Activated CD4-positive, alpha-beta T cell treated with anti-CD3 and anti-CD28 coated beads, Interleukin-2, Interleukin-6, amounts not matched to agents 100 ng/mL and 50 ng/mL, durations not matched to agents 16 hours and 8 hours (primary cell): ENCODE measurements at places on chromosomes 1 and 21.
A peak's percentile ranks its signal among the peaks of the same experiment; 100 is the strongest.

DNA sequence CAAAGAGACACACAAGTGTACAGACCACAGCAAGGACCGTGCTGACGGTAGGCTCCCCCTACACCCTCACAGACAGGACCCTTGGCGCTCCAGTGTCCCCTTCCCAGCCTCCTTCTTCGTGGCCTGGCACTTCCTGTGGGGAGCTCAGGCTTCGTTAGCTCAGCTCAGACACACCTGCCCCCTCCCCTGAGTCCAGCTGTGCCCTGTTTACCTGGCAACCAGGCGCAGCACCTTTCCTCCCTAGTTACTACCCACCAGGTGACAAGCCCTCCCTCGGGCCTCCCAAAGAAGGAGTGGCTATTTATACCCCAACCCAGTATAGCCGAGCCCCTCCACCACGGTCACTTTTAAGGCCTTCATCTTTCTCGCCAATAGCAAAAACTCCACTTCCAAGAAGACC is 4.7 kb downstream of the CELF3 start:
- no peak for DNase-seq

- peak; percentile 26 for DNase-seq
Observed at GRCh38 chr1:1173793-1174415, at the start of gene TTLL10. Gene TTLL10 (plus strand): TSS chr1:1173880. CDS start chr1:1179216, 5,336 bp downstream.

GRCh38 chr1:39167632-39168209 is 36.8 kb upstream of the MACF1 start:
- DNase-seq: no peak

DNA sequence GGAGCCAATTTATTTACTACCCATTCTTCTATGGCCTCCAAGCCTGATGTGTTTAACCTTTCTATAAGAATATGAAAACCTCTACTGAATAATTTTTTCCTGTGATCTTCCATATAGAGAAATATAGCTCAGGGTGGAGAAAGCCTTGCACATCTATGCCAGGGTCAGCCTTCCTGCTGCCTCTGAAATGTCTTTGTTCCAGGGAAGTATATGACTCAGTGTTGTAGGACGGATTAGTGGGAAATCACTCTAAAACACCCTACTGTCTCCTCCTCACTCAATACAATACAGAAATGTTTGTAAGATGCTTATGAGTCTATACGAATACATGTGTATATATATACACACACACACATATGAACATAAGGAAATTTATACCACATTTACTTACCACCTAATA is 1044.9 kb downstream of the BRINP3 start:
- DNase-seq: no peak

- no peak for DNase-seq
Observed at GRCh38 chr1:9596415-9597123, 7.9 kb downstream of the TMEM201 start.

DNA sequence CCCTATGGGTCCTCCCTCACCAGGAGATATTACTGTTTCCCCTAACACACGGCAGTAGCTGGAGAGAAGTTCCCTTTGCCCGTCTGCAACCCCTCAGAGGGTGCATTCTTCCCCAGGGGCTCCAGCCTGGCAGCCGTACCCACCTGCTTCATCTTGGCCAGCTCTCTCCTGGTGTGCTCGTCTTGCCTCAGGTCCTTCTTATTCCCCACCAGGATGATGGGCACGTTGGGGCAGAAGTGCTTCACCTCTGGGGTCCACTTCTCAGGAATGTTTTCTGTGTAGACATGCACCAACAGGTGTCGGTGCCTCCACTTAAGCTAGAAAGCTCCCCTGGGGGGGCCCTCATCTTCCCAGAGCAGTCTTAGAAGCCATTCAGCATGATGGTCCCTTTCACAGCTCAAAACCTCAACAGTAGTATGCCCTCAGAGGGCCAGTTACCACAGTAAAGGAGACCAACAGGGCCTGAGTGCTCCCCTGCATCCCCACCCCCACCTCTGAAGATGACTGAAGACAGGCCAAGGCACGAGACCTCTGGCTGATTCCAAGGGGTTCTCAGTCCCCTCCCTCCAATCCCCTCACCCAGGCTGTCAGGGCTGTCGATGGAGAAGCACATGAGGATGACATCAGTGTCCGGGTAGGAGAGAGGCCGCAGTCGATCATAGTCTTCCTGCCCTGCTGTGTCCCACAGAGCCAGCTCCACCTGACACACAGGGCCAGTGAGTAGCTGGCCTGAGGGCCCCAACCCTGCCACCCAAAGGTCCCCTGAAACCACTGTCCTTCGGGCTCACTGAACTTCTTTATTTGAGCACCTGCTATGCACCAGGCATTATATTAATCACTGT is 4.3 kb downstream of the RHOC start:
- no peak for DNase-seq

DNA sequence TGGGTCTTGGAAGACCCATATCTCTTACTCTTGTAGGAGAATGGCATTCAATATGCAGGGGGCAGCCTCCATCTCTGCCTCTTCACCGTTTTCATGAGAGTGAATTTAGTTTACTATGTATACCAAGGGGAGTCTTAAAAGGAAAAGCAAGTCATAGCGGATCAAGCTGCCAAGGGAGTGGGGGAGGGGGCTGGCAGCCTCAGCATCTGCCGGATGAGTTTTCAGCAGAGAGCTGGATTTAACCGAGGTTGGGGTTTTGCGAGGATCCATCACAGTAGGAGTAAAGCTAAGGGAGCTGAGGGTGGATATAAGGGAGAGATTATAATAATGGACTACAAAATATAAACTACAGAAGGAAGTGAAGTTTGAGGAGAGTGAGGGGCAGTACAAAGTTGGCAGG is 9.9 kb downstream of the CD160 start:
- DNase-seq: no peak

- DNase-seq: peak; percentile 56
Observed at GRCh38 chr1:110524311-110525248, 5.6 kb upstream of the KCNA10 start.

DNA sequence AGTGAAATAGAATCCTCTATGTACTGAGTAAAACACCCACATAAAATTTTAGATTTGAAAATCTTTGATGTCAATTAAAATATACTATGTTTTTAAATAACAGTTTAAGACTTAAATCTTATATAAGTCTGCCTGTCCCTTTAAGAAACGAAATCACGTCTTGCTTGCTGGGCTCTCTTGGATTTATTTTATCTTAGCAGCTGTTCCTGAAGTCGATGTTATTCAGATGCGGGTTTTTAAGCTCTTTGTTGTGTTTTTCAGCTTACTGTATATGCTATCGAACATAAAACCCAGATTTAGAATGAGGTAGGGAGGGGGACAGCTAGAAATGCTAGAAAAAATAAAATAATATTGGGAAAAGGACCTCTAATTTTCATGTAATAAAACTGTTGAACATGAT is 11.1 kb upstream of the SSX2IP start:
- DNase-seq: no peak

GRCh38 chr1:233294913-233295236 is 650 bp downstream of the PCNX2 start:
- peak; percentile 66 for DNase-seq

GRCh38 chr1:45953934-45954847 is 150.8 kb downstream of the MAST2 start:
- no peak for DNase-seq

- DNase-seq: peak; percentile 2
Observed at GRCh38 chr21:26087223-26087918, 83.2 kb downstream of the APP start.

DNA sequence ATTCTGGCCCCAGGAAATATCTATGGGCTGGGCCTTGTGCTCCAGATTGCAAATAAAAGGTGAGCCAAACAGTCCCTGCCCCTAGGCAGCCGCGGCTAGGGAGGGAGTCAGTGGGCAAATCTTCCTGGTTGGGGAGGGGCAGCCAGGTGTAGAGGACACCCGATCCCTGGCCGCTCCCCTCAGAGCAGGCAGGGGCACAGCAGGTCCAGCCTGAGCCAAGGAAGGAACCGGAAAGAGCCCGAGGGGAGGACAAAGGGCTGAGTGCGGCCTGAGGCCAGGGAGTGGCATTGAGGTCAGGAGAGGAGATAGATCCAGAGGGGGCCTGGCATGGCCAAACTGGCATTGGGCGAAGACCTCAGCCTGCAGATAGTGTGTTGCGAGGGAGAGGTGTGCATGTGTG is 36.6 kb upstream of the ARF1 start:
- DNase-seq: no peak

DNA sequence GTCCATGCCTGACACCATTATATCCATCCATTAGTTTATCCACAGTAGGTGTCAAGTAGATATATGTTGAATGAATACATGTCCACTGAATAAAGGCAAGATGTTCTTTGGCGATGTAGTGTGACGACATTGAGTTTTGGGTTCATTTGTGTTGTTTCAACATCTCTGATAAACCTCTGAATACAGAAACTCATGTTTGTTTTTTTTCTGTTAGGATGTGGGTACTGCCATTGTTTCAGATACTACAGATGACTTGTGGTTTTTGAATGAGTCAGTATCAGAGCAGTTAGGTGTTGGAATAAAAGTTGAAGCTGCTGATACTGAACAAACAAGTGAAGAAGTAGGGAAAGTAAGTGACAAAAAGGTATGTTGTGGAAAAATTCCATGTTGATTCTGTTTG is 28.1 kb downstream of the MDM4 start:
- peak; percentile 64 for DNase-seq

DNA sequence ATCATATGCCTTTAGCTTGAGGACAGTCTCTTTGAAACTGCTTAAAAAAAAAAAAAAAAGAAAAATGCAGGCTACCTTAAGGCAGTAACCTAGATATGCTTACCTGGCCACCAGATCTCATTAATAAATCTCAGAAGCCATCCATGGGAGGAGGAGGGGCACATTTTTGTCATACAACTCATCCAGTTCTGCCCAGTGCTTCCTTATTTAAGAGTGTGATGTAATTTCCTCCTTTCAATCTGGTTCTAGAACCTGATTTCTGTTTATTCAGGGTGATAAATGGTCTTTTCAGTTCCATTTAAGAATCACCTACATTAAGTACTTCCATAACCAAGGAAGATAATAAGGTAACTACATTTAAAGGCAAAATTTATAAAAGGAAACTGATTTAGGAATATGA is 6.1 kb downstream of the ERRFI1 start:
- DNase-seq: no peak

DNA sequence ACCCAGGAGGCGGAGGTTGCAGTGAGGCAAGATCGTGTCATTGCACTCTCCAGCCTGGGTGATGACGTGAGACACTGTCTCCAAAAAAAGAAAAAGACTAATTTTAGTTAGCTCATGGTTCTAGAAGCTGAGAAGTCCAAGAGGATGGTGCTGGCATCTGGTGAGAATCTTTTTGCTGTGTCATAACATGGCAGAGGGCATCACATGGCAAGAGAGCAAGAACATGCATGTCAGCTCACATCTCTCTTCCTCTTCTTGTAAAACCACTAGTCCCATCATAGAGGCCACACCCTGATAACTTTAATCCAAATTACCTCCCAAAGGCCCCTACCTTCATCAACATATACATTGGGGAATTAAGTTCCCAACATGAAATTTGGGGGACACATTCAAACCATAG is 13.8 kb upstream of the CNN3 start:
- no peak for DNase-seq

DNA sequence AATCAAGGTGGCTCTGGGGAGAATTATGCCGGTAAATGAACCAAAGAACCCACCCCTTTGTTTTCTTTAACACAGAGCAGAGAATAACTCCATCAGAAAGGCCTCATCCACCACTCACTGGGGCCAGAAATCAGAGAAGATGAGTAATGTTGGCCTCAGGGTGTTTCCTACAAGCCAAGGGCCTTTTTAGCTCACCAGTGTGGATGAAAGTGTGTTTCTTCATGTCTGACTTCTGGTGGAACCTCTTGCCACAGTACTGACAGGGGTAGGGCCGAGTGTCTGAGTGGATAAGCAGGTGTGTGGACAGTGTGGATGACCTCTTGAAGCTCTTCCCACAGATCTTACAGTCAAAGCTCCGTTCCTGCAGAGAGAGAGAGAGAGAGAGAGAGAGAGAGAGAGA is 8.3 kb downstream of the GFI1 start:
- peak; percentile 50 for DNase-seq

- DNase-seq: peak; percentile 86
Observed at GRCh38 chr1:52927212-52928014, at the start of gene SCP2. Gene SCP2 (plus strand): TSS chr1:52927276. CDS start chr1:52927397, 121 bp downstream.

GRCh38 chr1:162357681-162358266 is 18.9 kb downstream of the SPATA46 start:
- DNase-seq: peak; percentile 33

- no peak for DNase-seq
Observed at GRCh38 chr1:3366126-3367051, 88.1 kb upstream of the ARHGEF16 start.

DNA sequence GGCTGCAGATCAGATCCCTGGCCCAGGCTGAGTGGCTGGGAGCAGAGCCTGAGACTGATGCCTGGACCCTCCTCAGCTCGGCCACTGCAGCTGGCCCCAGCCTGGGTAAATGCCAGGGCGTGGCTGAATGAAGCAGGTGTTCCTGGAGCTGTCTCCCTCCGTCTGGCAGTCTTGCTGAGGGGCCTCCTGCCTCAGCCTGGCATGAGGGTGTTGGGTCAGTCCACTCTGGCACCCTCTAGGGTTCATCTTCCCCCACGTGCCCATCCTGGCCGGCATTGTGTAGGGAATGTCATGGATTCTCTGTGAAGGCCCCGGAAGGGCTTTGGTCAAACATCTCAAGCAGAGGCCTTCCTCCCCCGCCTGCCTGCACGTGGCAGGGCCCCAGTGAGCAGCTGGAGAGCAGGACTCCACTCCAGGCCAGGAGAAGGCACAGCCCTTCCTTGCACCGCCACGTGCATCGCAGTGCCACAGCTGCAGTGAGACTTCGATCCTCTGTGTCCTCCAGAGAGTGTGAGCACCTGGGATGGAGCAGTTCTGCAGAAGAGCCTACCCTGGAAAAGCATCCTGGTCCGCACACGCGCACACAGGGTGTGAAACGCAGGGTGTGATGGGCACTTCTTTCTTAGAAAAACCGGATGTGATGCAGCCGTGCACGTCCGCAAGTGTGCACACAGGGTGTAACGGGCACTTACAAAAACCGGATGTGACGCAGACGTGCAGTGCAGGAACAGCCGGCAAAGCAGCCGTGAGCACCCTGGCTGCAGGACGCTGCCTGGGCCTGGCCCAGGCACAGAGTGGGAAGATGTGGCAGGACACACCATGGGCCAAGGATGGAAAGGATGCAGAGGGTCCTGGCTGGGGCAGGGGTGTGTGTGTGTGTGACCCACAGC is 4.6 kb upstream of the KRTAP10-4 start:
- DNase-seq: no peak

DNA sequence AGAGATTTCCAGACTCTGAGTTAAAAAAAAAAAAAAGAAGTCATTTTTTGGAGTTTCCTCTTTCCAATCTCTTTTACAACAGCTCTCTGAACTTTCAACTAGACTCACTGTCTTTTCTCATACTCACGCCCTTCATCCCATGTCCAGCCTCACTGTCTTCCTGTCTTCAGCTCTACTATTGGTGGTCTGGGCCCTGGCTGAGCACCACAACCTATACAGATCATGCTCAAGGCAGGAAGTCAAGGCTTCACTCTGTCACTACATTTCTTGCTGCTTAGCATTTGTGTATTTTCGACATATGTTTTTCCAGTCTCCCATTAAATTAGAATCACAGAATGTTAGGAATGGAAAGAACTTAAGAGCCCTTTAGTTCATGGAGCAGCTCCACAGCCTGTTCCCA is 106.4 kb upstream of the PPP2R5A start:
- DNase-seq: no peak
